ENCODE measurements at places on chromosomes 13 and 19.

DNA sequence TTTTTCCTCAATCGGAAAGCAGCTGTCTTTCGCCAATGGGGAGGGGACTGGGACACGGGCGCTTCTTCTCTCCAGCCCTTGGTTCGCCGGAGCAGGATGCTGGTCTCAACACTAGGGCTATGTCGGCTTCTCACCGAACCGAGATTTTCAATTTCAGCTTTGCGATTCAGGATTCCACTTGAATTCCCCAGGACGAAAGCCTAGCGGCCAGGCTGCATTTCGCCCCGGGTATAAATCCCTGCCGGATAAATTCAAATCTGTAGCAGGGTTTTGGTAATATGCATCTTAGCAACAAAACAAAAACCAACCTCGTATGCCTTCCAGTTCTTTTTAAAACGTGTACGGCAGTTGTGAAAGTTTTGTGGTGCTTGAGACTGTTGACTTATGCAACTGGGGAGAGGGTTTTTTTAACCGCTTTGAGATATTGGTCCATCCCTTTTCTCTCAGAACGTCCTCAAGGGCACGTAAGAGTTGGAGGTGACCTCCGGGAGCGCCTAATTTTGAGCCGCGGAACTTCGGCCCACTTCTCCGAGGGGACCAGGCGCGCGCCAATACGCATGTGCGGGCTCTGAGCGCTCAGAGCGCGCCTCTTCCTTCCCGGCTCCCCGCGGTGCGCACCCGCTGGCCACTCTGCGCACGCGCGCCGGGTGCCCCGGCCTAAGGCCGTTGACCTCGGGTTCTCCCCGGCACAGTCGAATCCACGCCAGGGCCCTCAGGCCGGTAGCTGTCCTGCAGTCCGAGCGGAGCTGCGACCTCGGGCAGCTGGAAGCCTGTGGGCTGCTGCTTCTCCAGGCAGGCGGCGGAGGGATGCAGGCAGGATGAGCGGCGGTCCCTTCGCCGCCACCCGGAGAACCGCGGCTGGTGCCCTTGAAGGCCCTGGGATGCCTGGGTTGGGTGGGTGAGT lies 7.6 kb downstream of the POU4F1 start:
- no peak for DNase-seq

GRCh38 chr13:100476963-100477362 lies 111.6 kb downstream of the GGACT start:
- no peak for DNase-seq

GRCh38 chr13:50573066-50573465 lies 270.4 kb downstream of the DLEU7 start:
- DNase-seq, result no peak

GRCh38 chr13:88248393-88248792 lies 577.2 kb downstream of the SLITRK5 start:
- DNase-seq, result no peak

- DNase-seq, result no peak
These were observed 5.9 kb downstream of the MBOAT7 start for GRCh38 chr19:54183431-54183830.

DNA sequence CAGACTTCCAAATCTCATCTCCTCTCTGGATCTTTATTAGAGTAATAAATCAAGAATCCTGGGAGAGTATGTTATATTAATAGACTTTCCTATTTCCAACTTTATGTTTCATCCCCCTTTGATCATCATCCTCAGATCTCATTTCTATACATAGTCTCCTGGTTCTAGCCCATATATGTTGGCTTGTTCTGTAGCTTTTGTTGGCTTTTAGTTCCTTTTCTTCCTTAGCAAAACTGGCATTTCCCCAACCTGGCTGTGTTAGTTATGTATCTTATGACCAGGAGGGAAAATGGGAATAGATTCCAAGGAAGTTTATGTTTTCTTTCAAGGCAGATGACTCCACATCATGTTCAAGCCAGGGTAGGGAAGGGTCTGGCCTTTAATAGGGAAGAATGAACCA lies 2464.5 kb downstream of the PCDH9 start:
- DNase-seq, result no peak

DNA sequence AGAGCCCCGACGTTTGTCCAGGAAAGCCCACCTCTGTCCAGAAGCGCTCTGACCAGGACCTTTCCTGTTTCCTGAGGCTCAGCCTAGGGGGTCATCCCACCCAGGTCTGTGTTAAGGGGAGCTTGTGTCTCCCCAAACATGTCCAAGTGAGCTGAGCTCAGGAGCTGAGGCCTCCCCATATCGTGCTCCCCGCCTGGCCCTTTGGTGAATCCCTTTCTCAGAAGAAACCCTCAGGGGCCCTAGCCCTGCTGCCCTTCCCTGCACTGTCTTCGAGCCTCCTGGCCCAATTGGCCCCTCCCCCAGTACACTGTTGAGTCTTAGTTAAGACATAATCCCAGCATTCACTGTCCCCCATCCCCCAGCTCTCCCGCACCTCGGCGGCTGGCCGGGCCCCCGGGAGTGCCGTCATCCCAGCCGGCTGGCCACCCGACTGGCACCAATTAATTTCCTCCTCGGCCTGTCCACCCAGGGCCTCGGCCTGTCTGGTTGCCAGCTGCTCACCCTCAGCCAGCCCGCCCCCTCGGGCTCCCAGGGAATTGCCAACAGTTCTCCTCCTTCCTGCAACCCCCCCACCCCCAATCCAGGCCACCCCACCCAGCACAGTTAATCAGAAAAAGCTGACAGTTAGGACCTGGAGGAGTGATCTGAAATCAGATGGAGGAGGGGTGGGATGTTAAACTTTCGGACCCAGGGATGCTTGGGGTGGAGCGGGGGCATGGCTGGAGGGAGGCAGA lies 13.6 kb downstream of the IER2 start:
- peak; percentile 76 for DNase-seq

DNA sequence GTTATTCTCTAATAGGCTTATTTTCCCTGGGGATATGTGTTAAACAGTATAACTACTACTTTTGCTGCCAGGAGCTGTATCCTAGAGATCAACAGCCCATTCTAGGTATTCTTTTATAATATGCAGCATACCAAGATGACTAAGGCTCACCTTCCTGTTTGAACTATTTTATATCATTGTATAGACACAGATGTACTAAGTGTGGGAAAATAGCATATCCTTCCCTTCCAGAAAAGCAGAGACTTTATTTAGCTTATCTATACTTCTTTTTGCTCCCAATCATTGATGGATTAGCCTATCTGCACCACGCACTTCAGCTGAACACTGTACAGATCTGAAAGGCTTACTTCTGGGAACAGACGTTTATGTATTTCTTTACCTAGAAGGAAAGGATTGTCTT lies 82.6 kb downstream of the MAB21L1 start:
- no peak for DNase-seq

DNA sequence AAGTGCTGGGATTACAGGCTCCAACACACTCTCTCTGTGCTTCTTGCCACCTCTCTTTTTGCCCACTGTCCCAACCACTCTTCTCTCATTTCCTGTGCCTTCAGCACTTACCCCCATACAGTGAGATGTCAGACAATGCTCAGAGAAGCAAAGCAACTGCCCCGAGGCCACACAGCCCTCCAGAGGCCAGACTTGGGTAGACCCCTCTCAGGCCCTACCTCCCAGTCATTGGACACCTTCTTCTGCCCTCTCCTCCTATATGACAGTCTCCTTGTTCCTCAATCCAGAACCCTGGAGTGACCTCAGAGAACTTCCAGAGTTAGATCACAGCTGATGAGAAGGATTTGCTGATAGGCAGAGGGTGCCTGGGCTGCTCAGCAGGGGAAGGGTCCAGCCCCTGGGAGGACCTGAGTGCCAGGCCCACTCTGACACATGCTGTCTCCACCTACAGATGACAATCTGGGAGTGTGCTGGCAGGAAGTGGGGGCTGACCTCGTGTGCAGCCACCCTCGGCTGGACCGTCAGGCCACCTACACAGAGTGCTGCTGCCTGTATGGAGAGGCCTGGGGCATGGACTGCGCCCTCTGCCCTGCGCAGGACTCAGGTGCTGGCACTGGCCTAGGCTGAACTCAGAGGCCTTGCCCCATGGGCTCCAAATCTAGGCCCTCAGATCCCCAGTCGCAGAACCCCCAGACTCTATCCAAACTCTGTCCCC lies 24.4 kb downstream of the LTBP4 start:
- DNase-seq, result no peak
